CD4-positive, alpha-beta T cell treated with Interleukin-17A for 1 hour (primary cell): ENCODE measurements at places on chromosomes 16 and 17.
A peak's percentile ranks its signal among the peaks of the same experiment; 100 is the strongest.

DNA sequence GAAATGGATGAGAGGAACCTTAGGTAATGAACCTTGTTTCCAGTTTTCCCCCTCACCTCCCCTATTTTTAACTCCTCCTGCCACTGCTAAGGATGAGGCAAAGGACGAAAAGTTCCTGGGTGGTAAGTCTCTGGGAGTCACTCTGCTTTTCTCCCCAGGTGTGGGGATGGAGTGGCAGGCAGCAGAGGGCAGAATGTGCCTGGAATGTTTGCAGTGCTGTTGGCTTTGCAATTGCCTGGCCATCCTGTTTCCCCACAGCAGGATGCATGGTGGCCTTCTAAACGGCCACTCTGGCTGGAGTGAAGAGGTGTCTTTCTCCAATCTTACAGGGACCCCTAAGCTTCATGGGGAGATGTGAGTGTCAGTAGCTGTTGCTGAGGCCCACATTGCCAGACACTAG is 432.5 kb upstream of the ZFHX3 start:
- no peak for DNase-seq

DNA sequence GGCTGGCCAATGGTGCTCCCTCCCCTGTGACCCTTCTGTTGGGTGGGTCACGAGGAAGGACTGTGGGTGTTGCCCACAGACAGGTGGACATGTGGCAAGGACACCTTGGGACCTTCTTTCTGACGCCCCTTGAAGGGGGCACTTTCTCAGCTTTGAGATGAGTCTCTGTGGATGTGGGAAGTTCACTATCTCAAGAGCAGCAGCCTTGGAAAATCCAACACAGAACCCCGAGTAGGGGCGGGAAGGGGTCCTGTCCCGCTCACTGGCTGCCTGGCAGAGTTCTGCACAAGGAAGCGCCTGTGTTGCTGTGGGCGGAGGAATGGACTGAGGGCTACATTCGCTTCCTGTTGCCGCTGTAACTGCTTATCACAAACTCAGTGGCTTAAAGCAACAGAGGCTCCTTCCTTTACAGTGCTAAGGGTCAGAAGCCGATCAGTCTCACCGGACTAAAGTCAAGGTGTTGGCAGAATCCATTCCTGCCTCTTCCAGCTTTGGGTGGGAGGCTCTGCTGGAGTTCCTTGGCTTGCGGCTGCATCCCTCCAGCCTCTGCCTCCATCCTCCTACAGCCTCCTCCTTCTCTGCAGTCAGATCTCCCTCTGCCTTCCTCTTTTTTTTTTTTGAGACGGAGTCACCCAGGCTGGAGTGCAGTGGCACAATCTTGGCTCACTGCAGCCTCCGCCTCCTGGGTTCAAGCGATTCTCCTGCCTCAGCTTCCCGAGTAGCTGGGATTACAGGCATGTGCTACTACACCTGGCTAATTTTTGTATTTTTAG is 305.2 kb downstream of the SEC14L1 start:
- DNase-seq, result peak; percentile 64

DNA sequence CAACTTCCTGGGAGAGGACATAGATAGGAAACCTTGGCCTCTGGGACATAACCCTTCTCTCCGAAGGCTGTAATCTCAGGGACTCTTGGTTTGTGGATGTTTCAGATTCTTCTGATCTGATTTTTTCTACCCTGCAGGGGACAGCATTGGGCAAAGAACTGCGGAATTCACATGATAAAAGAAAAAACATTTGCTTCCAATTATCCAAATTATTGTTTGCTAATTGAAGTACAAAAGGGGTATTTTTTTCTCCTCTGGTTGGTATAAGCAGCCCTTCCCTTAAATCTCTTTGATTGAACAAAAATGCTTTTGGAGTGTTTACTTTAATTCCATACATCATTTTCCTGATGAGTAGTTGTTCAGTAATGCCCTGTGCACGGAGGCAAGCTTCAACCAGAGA is 251.7 kb upstream of the IRX3 start:
- DNase-seq, result no peak

GRCh38 chr16:86671486-86672178 is 93.3 kb downstream of the FOXL1 start:
- no peak for DNase-seq

DNA sequence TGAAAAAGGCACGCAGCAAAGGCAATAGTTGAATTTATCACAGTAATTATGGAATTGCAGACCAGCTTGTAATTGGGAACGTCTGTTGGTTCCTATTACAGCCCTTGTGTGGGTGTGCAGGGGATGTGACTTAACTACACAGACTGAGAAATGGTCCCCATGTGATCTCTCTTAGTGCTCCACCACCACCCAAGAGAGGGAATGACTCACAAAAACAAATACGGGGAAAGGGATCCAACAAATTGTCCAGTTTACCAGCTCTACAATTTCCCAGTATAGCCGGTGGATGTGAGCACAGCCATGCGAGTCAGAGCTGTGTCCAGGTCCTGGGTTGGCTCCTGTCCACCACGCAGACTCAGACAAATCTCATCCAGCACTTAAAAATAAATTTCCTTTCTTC is 337.9 kb downstream of the GRIN2A start:
- no peak for DNase-seq

DNA sequence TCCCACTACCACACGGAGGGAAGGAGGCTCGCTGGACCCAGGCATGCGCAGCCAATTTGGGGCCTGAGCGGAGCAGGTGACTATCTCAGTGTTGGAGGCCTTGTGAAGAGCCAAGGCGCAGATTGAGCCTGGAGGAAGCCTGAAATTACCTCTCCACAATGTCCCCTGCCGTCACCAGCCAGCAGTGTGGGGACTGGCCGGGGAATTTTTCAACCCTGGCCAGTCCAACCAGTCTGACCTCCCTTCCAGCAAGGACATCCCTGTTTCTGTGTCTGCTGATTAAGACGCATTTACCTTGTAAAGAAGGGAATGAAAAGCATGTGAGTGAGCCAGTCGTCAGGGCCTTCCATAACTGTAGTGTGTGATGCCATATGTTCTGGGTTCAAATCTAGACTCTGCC is 198.1 kb upstream of the IRX3 start:
- no peak for DNase-seq

DNA sequence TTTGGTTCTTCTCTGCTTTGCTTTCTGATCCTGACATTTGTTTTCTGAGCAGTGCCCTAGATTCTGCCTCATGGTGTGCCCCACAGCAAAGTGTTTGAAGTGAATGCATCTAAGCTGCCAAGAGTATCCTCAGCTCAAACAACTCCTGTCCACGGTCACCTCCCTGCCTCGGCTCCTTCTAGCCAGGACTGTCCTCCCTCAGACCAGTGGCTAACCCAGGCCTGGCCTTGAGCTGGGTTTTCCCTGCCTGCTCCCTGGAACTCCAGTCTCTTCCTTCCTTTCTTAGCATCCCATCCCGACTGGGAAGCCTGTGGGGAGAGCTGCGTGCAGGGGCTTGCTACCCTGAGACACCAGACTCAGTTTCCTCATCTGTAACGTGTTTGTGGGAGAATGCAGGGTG is 256.5 kb downstream of the GSG1L start:
- no peak for DNase-seq

- DNase-seq, result no peak
These were observed 29.6 kb downstream of the RGS9 start for GRCh38 chr17:65166787-65167186.

DNA sequence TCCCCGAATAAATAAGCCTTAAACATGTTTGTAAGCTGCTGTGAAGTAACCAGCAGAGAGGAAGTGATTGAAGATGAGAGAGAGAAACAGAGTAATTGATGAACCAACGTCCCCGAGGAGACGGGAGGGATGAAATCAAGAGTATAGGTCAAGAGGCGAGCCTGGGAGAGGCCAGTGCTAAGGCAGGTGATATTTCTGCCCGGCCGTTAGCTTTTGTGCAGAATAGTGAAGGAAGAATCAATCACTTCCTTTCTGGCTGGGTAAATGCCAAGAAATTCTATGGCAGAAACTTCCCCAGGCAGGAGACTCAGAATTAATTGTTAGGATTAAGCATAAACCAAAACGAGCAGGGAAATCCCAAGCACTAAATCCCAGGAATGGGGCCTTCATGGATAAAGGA is 273.8 kb downstream of the CDH13 start:
- no peak for DNase-seq

DNA sequence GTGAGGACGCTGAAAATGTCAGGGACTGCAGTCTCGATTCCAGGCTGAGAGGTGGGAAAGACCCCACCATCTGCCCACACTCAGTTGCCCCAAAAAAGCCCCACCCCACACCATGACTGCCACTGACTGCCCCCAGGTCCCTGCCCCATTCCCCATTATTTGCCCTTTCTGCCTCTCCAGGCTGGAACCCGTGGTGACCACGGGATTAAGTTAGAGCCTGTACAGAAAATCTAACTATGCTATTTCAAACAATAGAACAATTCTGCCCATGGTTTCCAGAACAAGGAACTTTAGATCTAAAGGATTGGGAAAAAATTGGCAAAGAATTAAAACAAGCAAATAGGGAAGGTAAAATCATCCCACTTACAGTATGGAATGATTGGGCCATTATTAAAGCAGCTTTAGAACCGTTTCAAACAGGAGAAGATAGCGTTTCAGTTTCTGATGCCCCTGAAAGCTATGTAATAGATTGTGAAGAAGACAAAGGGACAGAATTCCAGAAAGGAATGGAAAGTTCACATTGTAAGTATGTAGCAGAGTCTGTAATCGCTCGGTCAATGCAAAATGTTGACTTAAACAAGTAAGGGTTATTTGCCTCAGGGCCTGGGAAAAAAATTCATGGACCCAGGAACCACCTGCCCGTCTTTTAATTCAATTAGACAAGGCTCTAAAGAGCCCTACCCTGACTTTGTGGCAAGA is 14.4 kb downstream of the FLYWCH1 start:
- DNase-seq, result no peak

GRCh38 chr17:62781831-62782251 is 26.3 kb downstream of the MARCHF10 start:
- no peak for DNase-seq

DNA sequence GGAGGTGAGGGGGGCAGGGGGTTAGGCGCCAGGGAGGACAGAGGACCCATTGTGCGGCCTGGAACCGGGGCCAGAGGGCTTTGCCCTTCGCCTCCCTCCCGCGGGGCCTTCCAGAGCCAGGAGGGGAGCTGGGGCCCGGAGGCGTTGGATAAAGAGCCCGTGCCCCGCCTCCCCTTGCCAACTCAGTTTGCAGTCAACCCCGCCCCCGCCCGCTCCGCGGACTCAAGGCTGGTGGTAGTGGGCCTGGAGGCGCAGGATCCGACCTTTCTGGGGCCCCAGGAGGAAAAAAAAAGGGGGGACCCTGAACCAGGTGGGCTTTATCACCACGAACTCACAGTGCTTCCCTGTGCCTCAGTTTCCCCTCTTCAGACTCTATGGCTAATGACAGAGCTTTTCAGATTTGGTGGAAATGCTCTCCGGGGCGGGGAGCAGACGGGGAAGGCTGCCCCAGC is 2.0 kb upstream of the SPHK1 start:
- DNase-seq, result no peak

DNA sequence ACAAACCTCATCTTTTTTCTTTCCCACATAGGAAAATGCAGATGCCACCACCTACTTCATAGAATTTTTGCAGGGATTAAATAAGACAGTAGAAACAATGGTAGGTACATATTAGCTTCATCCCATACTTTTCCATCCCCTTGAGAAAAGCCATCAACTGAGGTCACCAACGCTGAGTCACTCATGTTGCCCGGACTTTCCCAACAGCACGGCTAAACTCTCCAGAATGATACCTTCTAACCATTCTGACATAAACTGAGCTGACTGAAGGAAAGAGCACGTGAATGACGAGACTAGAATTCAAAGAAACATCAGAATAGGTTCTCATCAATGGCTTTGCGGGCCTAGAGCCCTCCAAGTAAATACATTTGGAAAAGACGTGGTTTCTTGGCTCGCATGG is 146.0 kb upstream of the RCVRN start:
- no peak for DNase-seq

DNA sequence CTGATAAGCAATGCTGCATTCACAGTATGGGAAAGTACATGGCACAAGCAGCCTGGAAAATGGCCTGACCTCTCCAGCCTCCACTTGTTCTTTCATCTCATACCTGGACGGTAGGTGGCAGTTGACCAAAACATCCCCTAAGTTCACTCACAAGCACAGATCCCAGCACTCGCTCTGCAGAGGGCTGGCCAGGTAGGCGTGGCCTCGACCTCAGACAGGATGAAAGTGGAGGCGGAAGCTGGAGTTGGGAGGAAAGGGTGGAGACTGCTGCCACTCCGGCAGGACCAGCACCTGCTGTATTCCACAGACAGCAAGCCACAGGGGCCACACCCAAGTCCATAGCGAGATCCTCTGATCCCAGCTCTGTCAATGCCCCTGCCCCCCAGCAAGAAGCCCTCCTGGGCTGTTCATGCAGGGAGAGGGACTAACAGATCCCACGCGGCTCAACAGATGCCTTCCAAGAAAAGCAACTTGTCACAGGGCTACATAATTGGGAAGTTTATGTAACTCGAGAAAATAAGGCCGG is 31.3 kb downstream of the ZCCHC14 start:
- peak; percentile 30 for DNase-seq

GRCh38 chr17:72457712-72458111 is 336.9 kb downstream of the SOX9 start:
- no peak for DNase-seq
